MG63 (cell line): ENCODE measurements at places on chromosomes 5 and 9.

DNA sequence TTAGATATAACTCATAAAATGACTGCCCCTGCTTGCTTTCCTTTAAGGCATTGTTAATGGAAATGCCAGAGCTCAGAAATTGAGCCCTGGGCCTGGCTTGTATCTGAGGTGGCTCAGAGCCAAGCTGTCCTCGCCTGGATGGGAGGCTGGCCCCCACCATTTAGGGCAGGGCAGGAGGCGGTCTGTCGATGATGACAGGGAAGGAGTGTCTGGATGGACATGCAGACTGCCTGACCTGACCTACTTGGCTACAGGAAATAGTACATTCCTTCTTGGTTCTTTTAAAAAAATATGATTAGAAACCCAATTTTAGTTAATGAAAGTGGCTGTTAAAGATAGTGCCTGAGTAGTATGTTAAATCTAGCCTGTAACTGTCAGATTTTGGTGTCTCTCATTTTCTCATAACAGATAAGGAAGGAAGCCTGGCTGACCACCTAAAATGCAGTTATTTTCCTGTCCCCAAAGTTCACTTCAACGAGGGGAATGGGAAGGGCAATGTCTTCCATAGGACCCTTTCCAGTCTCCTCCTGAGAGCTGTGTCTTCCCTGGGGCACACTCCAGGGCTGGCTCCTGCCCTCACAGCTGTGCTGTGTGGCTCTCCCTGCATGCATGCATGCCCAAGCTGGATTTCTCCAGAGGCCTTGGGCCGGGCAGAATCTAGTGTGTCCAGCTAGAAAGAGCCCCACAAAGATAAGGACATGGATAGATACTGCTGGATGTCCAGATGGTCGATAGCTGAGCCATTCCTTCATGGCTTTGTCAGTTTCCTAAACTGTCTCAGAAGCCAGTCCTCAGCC lies 42.3 kb downstream of the MACROH2A1 start:
- peak; percentile 88 for DNase-seq

GRCh38 chr5:175855041-175855720 lies 16.2 kb upstream of the CPLX2 start:
- no peak for DNase-seq

DNA sequence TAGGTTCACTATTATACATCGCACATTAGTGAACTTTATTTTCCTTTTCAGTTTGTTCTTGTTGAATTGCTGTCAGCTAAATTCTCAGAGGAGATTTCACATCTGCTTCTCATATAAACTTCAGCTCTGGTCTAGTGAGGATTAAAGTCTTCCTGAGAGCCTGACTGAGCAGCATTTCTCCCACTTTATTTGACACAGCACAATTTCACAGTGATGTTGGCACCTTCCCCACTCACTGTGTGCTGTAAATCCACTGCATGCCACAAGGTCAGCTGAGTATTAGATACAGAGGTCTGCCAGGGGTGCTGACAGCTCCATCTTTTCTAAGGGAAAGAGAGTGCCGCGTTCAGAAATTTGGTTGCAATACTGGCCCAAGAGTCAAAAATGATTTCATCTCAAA lies 567.4 kb downstream of the PRR16 start:
- no peak for DNase-seq

DNA sequence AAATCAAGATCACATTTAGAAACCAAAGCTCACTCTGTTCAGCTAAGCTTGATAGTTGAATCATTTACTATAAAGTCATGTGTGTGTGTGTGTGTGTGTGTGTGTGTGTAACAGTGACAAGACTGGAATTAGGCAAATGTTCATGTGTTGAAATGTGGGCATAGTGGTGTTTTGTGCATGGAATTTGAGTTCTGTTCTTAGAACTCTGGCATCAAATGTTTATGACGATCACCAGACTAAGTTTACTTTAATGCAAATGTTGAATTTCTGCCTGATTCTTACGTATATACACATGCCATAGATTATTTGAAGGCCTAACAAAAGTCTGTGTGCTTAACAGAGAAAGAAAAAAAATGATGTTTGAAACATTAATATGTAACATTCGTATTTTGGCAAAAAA lies 72.8 kb upstream of the COL5A1 start:
- no peak for DNase-seq

DNA sequence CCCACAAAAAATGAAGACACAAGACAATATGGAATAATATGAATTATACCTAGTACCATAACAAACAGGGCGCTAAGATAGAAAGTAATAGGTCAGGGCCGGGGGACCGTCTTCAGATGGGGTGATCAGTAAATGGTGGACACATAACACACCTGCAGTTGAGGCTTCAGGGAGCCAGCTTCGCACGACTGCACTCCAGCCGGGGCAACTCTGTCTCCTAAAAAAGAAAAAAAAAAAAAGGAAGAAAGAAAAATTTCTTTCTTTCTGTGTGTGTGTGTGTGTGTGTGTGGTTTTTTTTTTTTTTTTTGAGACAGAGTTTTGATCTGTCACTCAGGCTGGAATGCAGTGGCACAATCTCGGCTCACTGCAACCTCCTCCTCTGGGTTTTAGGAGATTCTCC lies 75.0 kb upstream of the HSPA9 start:
- no peak for DNase-seq

GRCh38 chr5:172793577-172794488 lies 22.8 kb upstream of the DUSP1 start:
- DNase-seq: no peak

GRCh38 chr5:52007230-52007858 lies 624.1 kb downstream of the ISL1 start:
- DNase-seq: peak; percentile 7

- DNase-seq: peak; percentile 100
These were observed 1.1 kb downstream of the PRR7 start for GRCh38 chr5:177447611-177448243.

GRCh38 chr9:134400283-134400682 lies 74.0 kb downstream of the RXRA start:
- no peak for DNase-seq

- peak; percentile 5 for DNase-seq
These were observed 72.9 kb downstream of the SMIM15 start for GRCh38 chr5:61089351-61089750.

GRCh38 chr9:97578846-97579245 lies 54.3 kb downstream of the TSTD2 start:
- DNase-seq: no peak

GRCh38 chr5:128424646-128425045 lies 113.4 kb downstream of the FBN2 start:
- DNase-seq: no peak
